Activated CD8-positive, alpha-beta memory T cell treated with anti-CD3 and anti-CD28 coated beads for 1 hour (primary cell): ENCODE measurements at places on chromosomes 11 and 22.

- no peak for DNase-seq
These were observed 1.4 kb upstream of the MOB2 start for GRCh38 chr11:1487851-1488574.

DNA sequence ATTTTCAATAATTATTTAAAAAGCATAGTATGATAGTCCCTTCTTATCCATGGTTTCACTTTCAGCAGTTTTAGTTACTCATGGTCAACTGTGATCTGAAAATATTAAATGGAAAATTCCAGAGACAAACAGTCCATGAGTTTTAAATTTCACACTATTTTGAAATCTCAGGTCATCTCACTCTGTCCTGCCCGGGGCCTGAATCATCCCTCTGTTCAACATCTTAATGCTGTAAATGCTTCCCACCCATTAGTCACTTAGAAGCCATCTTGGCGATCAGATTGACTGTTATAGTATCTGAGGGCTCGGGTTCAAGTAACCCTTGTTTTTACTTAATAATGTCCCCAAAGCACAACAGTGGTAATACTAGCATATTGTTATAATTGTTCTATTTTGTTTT lies 1509.3 kb downstream of the FAM181B start:
- no peak for DNase-seq

GRCh38 chr11:97890466-97890865 lies 1130.3 kb upstream of the CNTN5 start:
- DNase-seq: no peak

- DNase-seq: no peak
These were observed 13.3 kb upstream of the PRG2 start for GRCh38 chr11:57403802-57404147.

- DNase-seq: no peak
These were observed 244.2 kb downstream of the NTM start for GRCh38 chr11:131614631-131615030.

- DNase-seq: no peak
These were observed 96.1 kb upstream of the BID start for GRCh38 chr22:17870407-17870806.

- no peak for DNase-seq
These were observed 37.1 kb downstream of the ST3GAL4 start for GRCh38 chr11:126392633-126393013.

DNA sequence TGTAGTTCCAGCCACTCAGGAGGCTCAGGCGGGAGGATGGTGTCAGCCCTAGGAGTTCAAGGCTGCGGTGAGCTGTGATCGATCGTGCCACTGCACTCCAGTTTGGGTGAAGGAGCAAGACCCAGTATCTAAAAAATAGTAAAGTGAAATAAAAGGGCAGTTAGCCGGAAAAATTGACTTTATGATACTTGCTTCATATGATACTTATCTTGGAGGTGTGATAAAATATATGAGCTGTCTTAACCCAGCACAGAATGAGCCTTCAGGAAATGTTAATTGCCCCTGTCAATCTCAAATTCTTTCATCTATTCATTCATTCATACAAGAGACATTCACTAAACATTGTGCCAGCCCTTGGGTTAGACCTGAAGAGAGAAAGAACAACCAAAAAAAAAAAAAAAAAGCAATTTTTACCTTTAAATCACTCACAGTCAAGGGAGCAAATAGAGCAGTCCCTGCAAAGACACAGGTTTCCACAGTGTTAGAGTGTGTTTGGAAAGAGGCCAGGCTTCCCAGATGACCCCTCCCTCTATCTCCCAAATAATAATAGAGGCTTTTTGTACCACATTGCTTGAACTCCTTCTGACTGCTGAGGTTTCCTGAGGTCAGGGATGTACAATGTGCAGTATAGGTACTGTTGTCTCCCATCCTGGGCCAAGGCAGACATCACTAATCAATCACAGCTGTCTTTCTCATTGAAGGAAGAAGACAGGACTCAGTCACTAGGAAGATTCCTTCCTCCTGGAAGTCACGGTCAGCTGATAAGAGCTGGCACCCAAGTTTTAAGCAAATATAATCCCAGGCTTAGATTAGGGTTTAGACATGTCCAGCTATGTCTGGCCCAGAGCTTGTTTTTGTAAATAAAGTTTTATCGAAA lies 454.6 kb downstream of the MIAT start:
- DNase-seq: no peak

DNA sequence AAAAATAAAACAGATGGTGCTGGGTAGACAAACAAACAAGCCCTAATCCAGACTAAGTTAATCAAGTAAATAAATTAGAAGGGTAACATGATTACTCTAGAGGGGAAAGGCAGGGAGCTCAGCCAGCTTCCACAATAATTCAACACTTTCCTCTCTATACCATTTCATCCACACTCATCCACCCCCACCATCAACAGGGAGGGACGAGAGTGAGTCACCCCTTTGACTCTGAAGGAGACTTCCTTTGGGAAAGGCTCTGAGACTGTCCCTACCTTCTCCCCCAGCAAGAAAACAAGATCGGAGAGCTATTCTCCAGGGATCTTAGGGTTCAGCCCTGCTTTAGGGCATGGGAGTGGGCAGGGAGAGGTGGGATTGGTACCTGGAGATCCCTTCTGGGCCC lies 33.1 kb downstream of the TRIM66 start:
- DNase-seq: no peak
